ENCODE measurements at places on chromosomes 1 and 21.

DNA sequence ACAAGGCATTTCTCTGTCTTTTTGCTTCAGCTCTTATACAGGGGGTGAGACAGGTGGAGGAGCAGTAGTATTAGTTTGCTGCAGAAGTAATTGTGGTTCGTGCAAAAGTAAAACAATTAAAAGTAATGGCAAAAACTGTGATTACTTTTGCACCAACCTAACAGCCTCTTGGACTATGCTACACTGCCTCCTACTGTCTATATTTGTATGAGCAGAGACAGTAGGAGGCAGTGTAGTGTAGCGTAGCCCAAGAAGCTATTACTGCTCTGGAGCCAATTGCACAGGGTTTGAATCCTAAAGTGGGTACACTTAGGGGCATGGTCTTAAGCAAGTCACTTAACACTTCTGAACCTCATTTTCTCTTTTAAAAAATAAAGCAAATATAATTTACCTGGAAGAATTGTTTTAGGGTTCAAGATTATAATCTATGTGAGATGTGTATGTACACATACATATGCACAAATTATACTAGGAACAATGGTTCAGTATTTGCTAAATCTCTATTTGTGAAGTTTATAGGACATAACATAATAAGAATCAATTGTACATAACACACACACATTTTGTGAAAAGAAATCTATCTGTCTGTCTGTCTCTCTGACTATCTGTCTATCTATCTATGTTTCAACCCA is 103.8 kb downstream of the BRINP3 start:
- no peak for DNase-seq

DNA sequence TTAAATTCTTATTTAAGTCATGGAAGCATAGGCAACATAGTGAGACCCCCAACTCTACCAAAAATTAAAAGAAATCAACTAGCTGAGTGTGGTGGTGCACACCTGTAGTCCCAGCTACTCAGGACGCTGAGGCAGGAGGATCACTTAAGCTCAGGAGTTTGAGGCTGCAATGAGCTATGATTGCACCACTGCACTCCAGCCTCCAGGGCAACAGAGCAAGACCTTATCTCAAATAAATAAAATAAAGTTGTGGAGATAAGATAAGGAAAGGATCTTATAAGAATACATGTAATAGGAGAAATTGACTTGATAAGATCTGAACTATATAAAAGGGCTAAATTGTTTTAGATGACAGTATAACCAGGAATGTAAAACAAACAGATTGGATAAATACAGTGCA is 2.3 kb upstream of the BATF3 start:
- DNase-seq: no peak

GRCh38 chr1:79323239-79324025 is 316.9 kb upstream of the ADGRL4 start:
- DNase-seq: no peak

- no peak for DNase-seq
These were observed 140.8 kb downstream of the KAZN start for GRCh38 chr1:14739082-14739832.

DNA sequence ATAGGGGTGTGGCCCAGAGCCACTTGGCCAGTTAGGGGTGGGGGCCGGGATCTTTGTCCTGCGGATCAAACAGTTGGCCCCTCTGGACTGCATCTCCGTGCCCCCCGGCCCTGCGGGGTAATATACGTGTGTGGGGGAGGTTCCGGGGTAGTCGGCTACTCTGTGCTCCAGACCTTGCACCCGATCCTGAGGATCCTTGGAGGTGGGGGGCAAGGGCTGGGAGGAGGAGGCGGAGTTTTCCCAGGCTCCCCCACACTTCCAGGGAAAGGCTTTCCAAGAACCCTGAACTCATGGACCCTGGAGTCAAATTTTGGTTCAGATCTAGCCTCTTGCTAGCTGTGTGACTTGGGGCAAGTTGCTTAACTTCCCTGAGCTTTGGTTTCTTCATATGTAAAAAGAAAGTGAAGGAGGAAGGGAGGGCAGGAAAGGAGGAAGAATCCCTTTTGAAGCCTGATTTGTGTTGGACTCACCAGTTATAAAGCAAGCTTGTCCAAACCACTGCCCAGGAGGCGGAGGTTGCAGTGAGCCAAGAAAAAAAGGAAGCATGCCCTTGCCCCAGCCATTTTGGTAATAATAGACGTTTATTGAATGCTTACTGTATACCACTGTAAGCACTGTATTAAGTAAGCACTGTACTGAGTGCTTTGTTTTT is 686 bp downstream of the MIIP start:
- DNase-seq: no peak

DNA sequence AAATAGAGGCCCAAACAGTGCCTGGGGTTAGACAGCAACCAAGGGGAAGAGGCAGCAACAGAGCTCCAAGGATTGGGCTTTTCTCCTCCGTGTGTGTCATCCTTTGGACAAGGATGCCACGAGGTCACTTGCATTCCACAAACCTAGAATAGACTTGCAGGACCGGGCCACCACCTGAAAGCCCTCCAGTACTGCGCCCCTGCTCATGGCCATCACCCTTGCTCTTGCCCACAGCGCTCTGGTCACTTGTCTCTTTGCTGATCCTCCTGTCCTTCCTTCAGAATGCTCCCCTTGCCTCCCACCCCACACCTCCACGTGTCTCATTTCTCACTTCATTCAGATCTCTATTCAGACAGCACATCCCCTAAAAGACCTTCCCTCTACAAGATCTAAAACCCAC is 247.4 kb downstream of the MATN1 start:
- DNase-seq: no peak

DNA sequence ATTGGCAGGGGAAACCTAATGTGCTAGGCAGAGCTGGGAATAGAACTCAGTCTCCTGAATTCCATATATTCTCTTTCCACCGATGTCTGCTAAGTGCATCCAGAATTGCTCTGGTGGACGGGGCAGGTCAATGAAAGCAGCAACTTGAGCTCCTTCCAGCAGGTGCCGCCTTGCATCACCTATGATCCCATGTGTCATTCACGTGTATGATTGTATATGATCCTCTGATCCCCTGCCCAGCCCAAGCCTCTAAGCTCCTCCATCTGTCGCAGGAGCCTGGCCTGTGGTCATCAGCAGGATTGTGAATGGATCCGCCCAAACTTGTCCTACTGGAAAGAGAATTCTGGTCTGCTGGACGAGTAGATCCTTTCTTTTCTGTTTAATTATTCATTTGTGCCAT is 13.1 kb downstream of the ACTA1 start:
- no peak for DNase-seq

- DNase-seq: no peak
These were observed 142.4 kb downstream of the GLUL start for GRCh38 chr1:182249201-182249676.

GRCh38 chr1:98179151-98179773 is 258.4 kb upstream of the DPYD start:
- no peak for DNase-seq

GRCh38 chr1:96164053-96164452 is 557.5 kb upstream of the PTBP2 start:
- DNase-seq: no peak

- DNase-seq: no peak
These were observed 10.7 kb downstream of the DDI2 start for GRCh38 chr1:15628003-15628402.

GRCh38 chr1:25780318-25781129 is 19.5 kb upstream of the SELENON start:
- DNase-seq: no peak

DNA sequence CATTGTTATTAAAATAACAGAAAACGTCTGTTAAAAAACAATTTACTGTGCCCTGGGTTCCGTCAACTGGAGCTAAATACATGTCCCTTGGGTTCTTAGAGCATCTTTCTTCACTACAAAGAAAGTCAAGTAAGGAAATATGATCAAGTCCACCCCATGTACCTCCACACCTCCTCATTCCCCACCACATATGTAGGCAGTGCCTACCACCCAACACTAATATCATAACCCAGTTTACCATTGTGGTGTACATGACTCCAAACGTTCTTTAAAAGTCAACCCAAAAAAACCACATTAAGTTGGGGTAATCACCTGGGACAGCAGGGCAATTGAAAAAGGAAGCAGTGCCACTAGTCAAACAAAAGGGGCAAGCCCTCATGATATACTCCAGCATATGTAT is 7.8 kb upstream of the LRRC52 start:
- no peak for DNase-seq

DNA sequence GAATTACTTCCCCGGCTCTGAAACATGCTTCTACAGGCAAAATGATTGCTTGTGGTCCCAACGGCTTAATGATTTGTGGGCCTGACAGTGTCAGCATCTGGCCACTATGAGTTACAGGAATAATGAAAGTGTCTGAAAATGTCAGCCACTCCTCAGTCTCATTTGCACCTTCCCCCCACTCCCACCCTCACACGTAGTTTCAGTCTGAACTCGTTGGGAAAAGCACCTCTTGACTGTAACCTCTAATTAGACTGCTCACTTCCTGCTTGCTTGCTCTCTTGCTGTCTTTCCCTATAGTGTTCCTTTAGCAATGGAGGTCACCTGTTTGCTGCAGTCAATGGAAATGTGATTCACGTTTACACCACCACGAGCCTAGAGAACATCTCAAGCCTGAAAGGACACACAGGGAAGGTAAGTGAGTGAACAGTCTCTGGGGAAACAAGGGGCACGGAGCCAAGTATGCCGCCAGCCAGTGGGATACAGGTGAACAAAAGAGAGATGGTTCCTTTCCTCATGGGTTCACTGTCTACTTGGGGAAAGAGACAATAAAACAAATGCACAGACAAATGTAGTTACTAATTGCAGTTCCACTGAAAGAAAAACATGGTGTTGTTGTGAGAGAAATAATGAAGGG is 27.1 kb downstream of the CFAP57 start:
- no peak for DNase-seq

DNA sequence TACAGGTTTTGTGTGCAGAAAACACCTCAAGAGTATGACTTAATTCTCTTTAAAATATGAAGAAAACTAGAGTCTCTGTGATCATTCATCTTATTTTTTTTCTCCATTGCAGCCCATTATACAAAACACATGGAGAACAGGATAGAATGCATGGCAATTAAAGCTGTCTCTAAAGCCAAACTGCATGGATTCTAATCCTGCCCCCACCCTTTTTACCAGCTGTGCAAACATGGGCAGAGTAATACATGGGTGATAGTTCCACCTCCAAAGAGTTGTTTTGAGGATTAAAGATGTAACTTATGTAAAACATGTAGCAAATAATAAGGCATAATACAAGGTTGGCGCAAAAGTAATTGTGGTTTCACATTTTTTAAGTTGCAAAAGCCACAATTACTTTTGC is 114.4 kb downstream of the CLEC20A start:
- DNase-seq: no peak

GRCh38 chr1:45536886-45537285 is 13.7 kb upstream of the AKR1A1 start:
- DNase-seq: no peak

GRCh38 chr1:219883400-219884332 is 44.7 kb downstream of the SLC30A10 start:
- no peak for DNase-seq

DNA sequence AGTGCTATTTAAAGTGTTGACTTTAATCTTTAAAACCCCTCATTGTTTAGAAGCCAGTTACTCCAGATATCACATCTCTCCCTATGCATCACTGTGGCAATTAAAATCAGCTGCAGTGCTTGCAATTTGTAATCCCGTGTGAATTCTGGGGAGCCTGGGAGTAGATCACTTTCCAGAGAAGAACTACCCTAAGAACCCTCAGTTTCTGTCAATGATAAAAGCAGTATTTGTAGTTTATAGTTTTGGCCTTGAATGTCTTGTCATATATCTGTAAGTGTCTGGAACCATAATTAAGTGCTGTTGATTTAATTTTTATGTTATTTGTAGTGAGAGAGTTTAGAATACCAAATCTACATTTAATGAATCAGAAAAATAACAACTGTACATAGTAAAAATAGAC is 5.5 kb upstream of the SPAG17 start:
- DNase-seq: no peak

- DNase-seq: no peak
These were observed 158.7 kb downstream of the PEX14 start for GRCh38 chr1:10633416-10633815.

DNA sequence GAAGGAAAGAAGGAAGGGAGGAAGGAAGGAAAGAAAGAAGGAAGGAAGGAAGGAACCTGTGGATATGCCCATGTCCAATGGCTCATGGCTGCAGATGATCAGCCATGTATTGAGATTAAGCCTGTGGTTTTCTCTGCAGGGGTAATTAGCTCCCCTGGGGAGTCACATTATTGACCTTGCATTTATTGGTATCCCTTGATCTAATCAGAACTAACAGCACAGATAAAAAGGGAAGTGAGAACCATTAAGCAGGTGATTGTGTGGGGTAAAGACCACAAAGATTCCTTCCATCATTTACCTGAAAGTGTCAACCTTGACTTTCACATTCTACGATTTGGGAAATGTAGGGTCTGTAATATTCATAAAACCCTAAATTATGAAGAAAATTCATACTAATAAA is 390.7 kb downstream of the BRINP2 start:
- no peak for DNase-seq

GRCh38 chr1:157245823-157246222 is 107.6 kb upstream of the ETV3 start:
- no peak for DNase-seq

GRCh38 chr1:4428711-4429110 is 225.7 kb upstream of the AJAP1 start:
- no peak for DNase-seq

DNA sequence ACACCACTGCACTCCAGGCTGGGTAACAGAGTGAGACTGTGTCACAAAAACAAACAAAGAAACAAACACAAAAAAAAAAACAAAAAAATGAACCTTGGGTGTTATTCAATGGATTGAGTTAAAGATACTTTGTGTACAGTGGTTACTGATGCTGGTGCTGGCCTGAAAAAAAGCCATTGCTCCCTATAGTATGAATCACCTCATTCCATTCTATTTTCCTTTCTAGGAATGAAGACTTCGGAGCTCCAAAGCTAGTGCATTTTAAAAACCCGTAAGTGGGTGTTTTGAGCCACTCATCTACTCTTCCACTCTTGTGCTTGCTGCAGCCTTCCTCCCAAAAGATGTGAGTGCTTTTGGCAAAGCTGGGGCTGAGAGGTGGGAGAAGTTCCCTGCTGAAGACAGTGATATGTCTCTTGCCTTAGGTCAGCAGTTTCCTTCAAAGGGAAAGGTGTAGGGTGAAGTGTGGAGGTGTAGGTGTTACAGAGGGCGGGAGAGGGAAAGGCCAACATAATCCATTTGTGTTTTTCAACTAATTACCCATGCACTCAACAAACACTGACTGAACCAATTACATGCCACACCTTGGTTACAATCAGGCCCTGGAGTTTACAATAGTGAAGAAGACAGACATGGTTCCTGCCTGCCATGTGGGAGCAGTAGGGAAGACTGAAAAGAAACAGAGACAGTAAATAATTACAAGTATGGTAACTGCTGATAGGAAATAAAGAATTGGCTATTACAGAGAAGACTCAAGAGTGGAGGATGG is 55.0 kb upstream of the SERBP1 start:
- DNase-seq: no peak
